ENCODE measurements at places on chromosomes 16 and 17.

DNA sequence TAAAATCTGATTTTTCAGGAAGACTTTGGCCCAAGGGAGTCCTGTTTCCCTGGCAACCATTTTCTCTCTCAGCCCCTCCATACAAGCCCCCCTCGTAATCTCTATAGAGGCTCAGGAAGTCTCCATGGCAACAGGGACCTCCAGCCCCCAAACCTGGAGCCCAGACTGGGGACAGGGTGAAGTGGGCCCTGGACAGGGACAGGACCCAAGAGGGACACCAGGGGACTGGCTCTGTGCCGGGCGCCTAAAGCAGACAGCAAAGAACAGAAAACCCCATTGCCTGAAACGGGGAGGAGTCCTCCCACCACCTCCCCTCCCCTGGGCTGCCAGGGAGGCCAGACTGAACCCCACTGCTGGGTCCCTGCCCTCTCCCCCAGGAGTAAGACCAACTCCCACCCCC is 40.6 kb downstream of the CPNE2 start:
- no peak for DNase-seq

DNA sequence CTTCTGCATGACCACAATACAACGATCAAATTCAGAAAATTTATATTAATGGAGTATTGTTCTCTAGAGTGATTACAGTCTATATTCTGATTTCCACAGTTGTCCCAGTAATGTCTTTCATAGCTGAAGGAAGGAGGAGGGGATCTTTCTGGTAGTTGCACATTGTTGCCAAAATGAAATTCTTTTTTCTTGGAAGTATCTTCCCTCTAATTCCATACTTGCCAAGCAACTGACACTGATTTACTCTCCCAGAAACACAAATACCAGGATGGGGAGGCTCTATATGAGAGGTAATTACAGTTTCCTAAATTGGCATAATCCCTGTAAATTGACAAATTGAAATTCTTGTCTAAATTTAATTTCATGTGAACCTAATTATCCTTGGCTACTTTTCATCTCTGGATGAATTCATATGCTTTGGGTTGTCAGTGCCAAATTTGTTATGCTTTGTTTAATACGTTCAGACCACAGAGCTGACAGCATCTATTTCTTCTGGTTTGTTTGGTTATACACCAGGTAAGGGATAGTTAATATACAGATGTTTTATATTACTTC is 30.0 kb downstream of the NOL11 start:
- DNase-seq, result no peak

DNA sequence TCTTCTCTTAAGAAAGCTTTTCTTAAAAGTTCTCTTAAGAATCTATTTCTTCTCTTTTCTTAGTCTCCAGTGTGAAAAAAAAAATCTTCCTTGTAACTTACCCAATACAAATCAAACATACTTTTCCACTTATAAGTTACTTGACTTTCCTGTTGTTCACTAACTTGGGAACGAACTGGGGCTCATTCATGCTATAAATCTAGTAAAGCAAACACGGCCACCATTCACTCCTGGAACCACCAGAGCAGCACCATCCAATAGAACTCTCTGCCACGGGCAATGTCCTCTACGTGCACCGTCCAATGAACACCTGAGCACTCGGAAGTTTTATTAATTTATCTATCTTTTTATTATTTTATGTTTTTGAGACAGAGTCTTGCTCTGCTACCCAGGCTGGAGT is 20.8 kb downstream of the SRP68 start:
- DNase-seq, result no peak

GRCh38 chr17:64015447-64015846 is 5.0 kb downstream of the ICAM2 start:
- DNase-seq, result no peak

DNA sequence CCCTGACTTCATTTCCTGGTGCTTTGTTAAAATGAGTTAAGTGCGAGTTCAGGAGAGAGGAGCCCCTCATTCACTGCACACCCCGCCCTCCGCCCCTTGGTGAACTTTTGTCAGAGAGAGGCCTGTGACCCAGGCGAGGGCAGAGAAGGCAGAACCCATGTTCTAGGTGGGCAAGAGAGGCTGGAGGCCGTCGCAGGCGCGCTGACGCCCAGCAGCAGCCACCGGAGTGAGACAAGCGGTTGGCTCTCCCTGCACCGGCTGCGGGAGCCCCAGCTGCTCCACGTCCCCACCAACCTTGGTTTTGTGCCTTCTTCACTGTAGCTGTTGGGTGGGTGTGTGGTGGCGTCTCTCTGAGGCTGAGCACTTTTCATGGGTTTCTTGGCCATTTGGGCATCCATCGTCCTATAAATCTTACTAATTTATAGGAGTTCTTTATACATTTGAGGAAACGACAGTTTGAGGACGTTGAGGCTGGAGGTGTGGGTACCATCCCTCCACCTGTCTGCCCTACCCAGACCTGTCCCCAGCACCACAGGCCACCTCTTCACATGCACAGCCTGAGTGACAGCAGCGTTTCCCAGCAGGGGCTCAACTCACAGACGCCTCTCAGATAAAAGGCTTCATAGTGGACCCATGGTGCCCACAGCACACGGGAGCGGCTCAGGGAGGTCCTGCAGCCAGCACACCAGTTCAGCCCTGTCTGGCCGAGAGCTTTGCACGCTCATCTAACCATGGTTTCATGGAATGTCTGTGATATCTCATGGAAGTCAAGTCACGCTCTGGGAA is 45.2 kb upstream of the CBFA2T3 start:
- DNase-seq, result no peak

GRCh38 chr17:48427598-48427997 is 2.4 kb downstream of the SKAP1 start:
- DNase-seq, result no peak

DNA sequence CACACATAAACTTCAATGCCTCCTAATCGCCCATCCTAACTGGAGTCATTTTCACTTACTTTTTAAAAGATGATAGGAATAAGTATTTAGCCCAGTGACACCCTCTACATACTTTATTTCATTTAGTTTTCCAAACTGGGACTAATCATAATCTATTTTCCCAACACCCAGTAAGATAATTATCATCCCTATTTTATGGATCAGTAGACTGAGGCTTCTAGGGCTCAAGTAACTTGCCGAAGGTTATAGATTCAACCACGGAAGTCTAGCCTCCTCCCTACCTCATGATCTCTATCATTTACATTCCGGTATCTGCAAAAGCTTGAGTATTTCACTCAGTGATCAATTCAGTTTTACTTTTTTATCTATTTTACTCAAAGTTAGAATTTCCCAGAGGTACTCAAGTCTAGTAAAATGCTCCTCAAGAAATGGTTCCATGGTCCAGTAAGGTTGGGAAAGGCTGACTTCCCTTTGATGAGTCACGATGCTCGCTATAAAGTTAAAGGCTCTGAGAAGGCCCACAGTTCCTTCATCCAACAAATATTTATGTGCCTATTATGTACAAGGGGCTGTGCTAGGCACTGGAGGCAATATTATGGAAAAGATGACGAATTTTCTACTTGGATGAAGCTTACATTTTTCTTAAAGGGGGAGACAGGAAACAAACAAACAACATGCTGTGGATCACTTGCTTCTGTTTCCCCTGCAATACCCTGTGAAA is 75.1 kb downstream of the TOX3 start:
- DNase-seq, result no peak

GRCh38 chr17:69609473-69610305 is 195.2 kb downstream of the MAP2K6 start:
- no peak for DNase-seq

DNA sequence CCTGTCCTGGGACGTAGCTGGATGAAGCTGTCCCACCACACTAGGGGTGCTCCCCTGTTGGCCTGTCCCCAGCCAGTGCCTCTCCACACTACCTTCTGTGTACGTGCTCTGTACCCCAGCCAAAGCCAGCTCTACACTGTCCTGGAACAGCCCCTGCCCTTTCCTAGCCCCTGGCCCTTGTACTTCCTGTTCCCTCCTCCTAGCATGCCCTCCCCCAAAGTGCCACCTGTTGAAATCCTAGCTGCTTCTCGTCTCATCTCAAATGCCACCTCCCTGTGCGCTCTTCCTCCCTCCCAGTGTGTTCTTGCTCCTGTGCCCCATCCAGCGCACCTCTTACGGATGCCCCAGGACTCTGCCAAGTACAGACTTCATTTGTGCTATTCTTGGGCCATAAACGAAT is 33.5 kb downstream of the IRX3 start:
- DNase-seq, result no peak

GRCh38 chr16:57540906-57541753 is 1.3 kb upstream of the ADGRG5 start:
- no peak for DNase-seq

DNA sequence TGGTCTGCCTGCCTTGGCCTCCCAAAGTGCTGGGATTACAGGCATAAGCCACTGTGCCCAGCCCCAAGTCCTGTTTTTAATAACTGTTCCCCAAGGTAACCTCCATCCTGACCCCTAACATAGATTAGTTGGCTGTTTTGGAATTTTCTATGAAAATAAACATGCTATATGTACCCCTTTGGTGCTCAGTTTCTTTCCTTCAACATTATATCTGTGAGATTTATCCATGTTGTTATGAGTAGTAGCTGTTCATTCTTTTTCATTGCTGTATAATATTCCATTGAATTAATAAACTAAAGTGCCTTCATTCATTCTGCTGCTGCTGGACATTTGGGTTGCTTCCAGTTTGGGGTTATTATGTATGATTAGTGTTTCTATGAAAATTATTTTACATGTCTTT is 26.3 kb upstream of the FMNL1 start:
- no peak for DNase-seq

DNA sequence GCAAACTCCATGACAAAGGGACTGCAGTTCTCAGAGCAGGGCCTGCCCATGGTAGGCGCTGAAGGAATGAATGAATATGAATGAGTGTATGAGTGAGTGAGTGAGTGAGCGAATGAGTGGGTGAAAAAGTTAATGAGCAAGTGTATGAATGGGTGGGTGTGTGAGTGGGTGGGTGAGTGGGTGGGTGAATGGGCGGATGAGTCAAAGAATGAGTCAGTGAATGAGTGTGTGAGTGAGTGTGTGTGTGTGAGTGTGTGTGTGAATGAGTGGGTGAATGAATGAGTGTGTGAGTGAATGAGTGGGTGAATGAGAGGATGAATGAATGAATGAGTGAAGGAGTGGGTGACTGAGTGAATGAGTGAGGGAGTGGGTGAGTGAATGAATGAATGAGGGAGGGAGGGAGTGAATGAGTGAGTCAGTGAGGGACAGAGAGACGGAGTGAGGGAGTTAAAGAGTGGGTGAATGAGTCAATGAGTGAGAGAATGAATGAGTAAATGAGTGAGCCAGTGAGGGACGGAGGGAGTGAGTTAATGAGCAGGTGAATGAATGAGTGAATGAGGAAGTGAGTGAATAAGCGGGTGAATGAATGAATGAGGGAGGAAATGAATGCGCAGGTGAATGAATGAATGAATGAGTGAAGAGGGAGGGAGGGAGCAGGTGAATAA is 11.1 kb upstream of the CHMP6 start:
- DNase-seq, result peak; percentile 56

DNA sequence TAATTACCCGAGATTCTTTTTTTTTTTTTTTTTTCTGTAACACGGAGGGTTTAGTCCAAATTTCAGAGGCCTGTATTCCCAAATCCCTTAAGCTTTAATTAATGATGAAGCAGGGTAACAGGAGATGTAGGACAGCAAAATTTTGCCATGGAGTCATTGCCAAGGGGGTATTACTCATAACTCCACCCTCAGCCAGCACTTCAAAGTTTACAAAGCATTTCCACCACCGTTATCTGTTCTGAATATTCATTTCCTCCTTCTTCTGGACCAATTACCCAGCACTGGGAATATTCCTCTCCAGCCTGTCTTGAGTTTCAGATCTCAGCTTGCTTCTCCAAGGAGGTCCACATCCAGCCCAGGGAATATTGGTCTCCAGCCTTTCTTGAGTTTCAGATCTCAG is 747.5 kb upstream of the EEF2KMT start:
- DNase-seq, result no peak

GRCh38 chr16:67395458-67396158 is 2.3 kb upstream of the TPPP3 start:
- peak; percentile 28 for DNase-seq

GRCh38 chr16:2511128-2511800 is 2.5 kb upstream of the ATP6V0C start:
- no peak for DNase-seq

DNA sequence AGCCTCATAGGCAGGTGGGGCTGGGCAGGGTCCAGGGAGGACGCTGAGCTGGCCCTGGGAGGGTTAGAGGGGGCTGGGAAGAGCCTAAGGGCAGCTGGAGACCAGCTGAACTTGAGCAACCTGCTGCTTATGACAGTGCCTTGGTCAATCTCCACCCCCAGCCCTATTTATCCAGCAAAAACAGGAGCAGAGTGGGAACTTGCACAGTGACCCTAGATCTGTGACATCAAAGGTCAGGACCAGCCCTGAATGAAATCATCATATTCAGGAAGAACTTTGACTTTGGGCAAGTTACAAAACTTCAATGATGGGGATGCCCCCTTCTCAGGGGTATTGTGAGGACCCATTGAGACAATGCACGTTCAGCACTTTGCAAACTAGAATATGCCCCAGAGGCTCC is 9.4 kb downstream of the CD300LF start:
- DNase-seq, result no peak

DNA sequence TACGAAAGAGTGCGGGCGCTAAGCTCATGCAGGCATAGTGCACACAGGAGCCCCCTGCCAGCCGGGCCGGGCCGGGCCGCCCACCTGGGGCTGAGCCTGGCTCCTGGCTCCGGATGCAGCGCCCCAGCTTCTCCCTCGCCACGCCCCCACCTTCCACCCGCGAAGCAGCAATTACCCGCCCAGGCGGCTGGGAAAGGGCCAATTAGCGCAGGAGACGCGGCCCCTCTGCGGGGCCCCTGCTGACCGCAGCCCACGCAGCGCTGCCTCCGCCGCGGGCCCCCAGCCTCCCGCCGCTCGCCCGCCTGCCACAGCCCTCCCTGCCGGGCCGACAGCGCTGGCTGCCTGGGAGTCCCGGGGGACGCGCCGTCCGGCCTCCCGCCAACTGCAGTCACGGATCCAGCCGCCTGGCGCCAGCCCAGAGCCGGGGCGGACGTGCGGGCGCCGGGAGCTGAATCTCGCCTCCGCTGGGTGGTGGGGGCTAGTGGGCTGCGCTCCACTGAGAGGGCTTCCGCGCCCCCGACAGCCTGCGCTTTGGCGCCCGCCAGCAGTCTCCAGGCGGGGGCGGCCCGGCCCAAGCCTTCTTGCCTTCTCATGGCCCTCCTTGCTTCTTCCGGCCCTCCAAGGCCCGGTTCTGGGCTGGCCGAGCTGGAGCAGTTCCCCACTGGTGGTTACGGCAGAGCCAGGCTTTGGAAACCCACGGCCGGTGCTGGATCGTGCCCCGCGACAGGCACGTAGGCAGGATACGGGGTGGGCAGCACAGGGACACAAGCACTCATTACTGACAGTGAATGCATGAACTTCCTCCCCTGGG is 14.9 kb upstream of the CBFB start:
- DNase-seq, result no peak

- no peak for DNase-seq
Measured at GRCh38 chr16:27470567-27471431, 68.8 kb downstream of the IL21R start.

GRCh38 chr16:23557779-23558702 is 514 bp downstream of the UBFD1 start:
- no peak for DNase-seq

GRCh38 chr17:49101054-49101534 is 31.5 kb upstream of the B4GALNT2 start:
- no peak for DNase-seq

Data from CD14-positive monocyte (primary cell).